ENCODE measurements at places on chromosomes 3 and 15.

- DNase-seq: no peak
Measured at GRCh38 chr3:131922356-131922755, 112.5 kb downstream of the CPNE4 start.

- DNase-seq: no peak
Measured at GRCh38 chr15:61889706-61890105, 170.5 kb downstream of the VPS13C start.

GRCh38 chr3:172101107-172101506 lies 61.7 kb downstream of the FNDC3B start:
- DNase-seq: no peak

GRCh38 chr15:67066959-67067853 lies 1.8 kb downstream of the SMAD3 start:
- no peak for DNase-seq

GRCh38 chr15:37122703-37123102 lies 22.4 kb upstream of the MEIS2 start:
- DNase-seq: no peak

DNA sequence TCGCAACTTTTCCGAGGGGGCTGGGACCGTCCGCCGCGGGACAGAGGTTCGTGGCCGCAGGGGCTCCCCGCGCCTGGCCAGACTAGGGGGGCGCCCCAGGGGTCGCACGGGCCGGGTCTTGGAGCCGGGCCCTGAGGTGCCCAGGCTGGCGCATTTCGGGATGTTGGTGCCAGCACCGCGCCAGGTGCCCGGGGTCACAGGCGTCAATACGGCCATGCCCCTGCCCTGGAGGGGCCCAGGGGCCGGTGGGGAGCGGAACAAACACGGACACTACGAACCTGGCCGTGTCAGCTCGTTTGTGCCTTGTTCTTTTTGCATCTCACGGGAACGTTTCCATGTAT lies 366 bp downstream of the TM6SF1 start:
- no peak for DNase-seq

DNA sequence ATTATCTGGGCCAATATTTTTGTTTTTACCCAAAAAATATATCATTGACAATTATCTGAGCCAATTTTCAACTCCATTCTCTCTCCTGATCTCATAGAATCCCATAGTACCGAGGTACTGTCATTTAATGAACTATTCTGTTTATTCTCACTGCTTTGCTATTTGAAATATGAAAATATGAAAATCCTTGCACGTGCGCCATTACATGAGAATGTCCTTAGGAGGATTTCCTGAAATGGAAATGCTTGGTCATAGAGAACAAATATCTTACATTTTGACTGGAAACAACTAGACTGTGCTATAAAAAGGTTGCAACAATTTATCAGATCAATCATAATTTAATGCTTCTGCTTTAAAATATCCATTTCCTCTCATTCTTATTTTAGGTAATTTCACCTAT lies 18.3 kb downstream of the FRMD4B start:
- DNase-seq: no peak

DNA sequence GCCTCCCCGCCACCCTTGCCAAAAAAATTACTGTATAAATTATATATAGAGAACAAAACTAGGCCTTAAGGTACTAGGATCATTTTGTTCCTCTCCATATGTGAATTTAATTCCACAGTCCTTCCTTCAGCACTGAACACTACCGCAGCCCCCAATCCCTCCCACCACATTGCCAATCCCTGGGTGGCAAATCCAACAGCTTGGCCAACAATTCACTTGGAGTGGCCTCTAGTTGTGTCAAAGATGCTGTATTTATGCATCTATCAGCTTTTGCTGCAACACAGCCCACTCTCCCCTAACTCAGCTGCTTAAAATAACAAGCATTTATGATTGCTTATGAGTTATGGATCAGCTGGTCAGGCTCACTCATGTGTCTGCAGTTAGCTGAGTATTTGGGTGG lies 18.6 kb downstream of the GPD1L start:
- DNase-seq: no peak

DNA sequence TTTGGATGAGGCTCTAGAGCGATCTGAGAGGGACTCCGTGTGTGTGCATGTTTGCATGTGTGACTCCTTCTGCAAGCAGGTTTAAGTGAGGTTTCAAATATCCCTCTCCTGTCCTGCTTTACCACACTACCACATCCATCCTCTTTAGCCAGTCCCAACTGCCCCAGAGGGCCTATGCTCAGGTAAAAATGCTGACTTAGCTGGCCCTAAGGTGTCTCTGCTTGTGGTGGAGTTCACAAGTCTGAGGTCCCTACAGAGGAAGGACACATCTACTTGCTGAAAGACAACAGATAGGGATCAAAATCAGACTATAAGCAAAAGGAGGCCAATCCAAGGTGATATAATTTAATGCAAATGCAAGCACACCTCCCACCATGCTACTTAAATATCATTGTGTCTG lies 87.2 kb downstream of the B3GNT5 start:
- DNase-seq: no peak

GRCh38 chr3:67920311-67920710 lies 265.9 kb upstream of the SUCLG2 start:
- no peak for DNase-seq

All from NCI-H460 (cell line).